CD4-positive, alpha-beta T cell treated with Interleukin-17A for 4 hours (primary cell): ENCODE measurements at places on chromosomes 3 and 15.
A peak's percentile ranks its signal among the peaks of the same experiment; 100 is the strongest.

DNA sequence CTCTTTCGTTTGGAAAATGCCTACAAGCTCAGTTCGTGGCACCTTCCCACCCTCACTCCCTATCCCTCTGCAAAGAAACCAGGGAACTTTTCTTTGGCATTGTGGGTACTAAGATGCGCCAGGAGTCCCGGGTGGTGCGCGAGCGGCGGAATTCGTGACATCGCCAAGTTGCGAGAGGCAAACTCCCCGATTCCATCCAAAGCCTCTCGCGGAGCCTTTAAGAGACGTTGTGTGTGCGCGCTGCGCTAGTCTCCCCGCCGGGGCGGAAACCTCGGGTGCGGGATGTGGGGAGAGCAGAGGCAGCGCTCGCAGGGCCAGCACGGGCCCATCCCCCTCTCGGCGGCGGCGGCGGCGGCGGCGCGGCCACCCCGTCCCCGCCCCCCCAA is 443 bp upstream of the NR2F2 start:
- DNase-seq: no peak

DNA sequence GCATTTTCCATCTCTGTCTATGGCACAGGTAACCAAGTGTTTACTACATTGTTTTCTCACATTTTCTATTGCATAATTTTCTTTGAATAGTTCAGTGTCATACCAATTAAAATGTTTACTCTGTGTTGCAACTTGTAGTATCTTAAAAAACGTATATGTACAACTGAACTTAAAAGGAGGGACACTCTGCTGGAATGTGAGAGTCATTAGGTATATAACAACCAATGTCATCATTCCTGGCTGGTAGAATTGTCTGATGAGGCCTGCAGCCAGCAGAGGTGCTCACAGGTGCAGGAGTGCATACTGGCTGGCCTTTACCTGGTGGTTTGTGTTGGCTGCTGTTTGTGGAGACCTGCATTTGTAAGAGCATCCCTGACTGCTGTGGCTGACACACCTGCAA is 19.1 kb upstream of the RARRES1 start:
- DNase-seq: no peak

GRCh38 chr3:65343026-65343425 is 655.2 kb upstream of the ADAMTS9 start:
- DNase-seq: no peak

DNA sequence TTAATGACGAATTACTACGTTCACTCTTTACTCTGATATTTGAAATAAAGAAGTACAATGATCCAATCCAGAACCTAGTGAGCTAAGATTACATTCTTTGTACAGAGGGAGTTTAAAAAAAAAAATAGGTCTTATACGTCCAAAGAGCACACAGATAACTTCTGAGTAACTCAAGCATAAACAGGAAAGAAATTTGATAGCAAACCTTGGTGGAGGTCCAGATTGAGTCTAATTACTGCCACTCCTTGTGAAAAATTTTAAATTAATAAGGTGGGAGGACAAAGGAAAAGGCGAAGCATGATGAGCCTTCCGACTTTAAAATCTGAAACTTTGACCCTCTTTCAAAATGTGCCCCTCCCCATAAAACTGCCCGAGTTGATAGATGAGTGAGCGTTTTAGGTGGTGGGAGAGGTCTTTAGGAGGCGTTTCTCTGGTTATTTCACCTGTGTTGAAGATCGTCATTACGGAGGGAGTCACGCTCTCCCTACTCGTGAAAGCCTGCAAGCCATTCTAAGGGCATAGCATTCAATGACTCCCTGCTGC is 127.0 kb upstream of the ROBO2 start:
- no peak for DNase-seq

DNA sequence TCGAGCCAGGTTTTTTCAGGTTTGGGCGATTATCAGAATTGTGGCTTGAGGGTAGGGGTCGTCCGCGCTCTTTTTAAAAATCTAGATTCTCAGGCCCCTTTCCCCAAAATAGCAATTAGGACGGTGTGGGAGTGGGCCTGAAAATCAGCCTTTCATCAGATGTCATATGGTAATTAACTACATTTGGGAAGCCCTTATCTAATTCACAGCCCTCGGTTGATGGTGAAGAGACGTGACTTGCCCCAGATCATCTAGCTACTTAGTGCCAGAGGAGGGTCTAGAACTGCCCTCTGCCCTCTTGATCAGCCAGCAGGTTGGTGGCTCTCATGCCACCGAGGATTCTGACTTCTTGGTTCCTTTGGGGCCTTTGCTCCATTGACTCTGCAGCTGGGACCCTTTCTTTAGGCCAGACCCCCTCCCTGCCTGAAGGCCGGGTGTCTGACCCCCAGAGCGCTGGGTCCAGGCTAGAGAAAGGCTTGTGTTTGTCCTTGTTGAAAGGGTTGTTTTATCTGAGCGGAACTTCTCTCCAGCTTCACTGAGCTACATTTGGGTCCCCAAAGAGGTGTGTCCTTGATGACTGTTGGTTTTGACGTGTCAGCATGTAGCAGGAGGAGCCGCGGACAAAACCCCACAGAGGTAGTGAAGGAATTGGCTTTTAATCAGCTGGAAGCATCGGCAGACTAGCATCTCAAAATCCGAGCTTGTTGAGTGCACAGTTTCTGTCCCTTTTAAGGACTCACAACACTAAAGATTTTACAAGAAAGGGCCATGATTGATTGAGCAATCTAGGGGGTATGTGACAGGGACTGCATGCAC is 857 bp downstream of the AEN start:
- DNase-seq: peak; percentile 68

DNA sequence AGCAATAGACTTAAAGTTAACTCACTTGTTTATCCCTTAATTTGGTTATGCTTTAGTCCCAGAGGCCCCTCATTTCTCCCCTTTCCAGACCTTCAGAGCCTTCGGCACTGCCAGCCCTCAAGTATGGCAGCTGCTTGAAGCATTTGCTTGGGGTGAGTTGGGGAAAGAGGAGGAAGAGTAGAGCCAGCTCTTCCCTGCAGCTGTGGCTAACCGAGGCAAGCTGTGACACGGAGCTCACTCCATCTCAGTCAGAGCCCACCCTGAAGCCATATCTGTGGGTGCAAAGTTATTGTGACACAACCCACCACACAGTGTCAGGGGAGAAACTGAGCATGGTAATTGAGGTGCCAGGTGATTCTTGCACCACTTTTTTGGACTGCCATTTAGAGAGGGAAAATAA is 66.1 kb downstream of the FILIP1L start:
- DNase-seq: no peak

DNA sequence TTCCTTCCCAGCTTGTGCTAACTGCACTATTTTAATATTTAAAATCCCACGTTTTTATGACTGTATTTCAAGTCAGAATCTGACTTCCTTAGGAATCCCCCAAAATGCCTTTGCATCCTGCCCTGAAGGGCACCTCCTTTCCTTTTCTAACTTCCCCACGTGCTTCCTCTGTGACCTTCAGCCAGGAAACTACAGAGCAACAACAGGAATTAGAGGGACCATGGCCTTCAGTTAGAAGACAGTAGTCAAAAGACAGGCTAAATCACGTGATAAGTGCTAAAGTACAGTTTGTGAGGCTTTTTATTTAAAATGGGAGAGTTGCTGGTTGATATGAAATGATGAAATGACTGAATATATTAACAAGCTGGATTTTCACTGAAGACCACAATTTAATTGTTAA is 11.8 kb upstream of the ABHD10 start:
- DNase-seq: no peak

- no peak for DNase-seq
These were observed 29.4 kb downstream of the EEFSEC start for GRCh38 chr3:128182656-128183055.

- no peak for DNase-seq
These were observed 70.7 kb downstream of the CACNA2D3 start for GRCh38 chr3:54193093-54193492.

DNA sequence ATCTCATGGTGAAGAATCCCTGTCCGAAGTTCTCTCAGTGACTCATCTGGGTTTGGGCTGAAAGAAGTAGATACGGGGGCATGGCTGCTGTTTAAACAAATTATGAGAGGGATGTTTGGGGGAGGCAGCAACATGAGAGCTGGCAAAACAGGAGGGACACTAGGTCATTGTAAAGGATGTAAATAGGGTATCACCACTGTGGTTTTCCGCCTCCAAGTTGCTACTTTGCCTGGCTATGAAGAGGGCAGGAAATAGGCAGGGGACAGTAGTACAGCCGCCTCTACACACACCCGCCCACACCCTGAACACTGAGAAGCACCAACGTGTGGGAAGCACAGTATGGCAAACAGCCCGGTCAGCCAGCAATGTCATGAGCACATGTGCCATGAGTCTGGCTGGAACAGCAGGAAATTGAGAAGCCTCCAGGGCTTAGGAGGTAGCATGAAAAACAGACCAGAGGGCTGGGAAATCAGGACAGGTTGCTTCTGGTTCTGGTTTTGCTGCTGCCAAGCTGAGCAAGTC is 17.1 kb downstream of the HEXA start:
- DNase-seq: no peak

GRCh38 chr3:61223451-61223850 is 27.8 kb downstream of the FHIT start:
- no peak for DNase-seq
